ENCODE measurements at places on chromosomes 16 and 17. TPM values are rescaled to one million over a fixed set of nuclear protein-coding genes. Genes with fewer than 3 reads are reported as not detected.

Gene KRT40
- not detected for total RNA-seq

DNA sequence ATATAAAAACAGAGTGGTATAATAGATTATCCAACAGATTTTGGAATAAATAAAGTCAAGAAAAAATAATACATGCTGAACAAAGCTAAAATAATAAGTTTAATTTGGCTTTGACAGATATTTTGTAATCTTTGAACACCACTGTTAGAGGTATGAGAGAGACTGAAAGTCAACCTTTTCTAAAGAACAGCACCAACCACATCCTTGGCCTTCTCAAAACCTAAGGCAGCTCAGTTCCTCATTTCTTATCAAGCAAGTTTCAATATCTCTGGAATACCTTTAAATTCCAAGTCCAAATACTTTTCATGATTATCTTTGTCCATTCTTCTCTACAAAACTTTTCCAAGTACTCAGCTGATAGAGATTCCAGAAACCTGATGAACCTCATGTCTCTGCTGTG, 1603.8 kb downstream of the CDH8 start:
- DNase-seq, result no peak

Gene CYGB
- 19.9 TPM for total RNA-seq

DNA sequence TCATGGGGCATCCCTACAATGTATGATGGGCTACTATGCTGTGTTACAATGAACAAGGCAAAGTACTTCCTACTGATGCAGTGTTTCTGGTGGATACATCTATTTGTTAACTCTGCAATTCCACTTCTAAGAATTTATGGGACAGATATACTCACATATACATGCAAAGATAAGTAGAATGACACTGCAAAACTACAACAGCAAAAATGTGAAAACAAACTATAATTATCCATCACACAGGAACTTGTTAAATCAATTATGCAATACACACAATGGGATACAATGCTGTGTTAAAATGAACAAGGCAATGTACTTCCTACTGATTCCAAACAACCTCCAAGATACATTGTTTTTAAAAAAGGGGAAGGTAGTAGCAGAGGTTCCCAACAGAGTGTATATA, 3.2 kb downstream of the DDX52 start:
- DNase-seq, result no peak

GRCh38 chr17:56812901-56813388, 20.8 kb downstream of the C17orf67 start:
- no peak for DNase-seq

- peak; percentile 86 for DNase-seq
These were observed 133.1 kb downstream of the ABCA8 start for GRCh38 chr17:68821860-68822696.

Measured in kidney epithelial cell (primary cell).